Fibroblast of lung (primary cell): ENCODE measurements at places on chromosomes 4 and X. TPM values are rescaled to one million over a fixed set of nuclear protein-coding genes. Genes with fewer than 3 reads are reported as not detected.

The TMPRSS11F gene
- total RNA-seq: not detected in 2 replicates

The CABS1 gene
- total RNA-seq: not detected in 2 replicates

The MAGED4 gene
- total RNA-seq: 26.9 and 31.1 TPM in 2 replicates

The C4orf51 gene
- not detected in 2 replicates for total RNA-seq

The UTP14A gene
- total RNA-seq: 15.0 and 17.5 TPM in 2 replicates

The HAND2 gene
- total RNA-seq: under 0.01 TPM in 2 replicates

The GAGE12J gene
- not detected in 2 replicates for total RNA-seq

- no peak overlapping the region for H3K4me3 ChIP-seq
- H3K27me3 ChIP-seq: no peaks in the 10 kb centered on the region
- H3K27ac ChIP-seq: no peak overlapping the region
- no peaks in the 10 kb centered on the region for H3K4me1 ChIP-seq
These were observed 123.9 kb upstream of the PPP3CA start for GRCh38 chr4:101471201-101471600.

DNA sequence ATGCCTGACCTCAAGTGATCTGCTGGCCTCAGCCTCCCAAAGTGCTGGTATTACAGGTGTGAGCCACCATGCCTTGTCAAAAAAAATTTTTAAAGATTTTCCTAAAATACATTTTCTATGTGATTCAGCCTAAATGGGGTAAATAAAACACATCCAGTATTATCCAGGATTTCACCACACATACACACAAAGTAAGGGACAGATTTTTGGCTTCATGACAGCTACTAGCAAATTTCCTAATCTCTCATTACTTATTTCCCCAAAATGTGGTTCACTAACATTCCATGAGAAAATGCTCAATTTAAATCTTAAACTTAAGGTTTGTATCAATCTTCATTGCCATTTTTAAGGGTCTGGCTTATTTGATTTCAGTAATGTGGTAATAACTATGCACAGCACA lies 348.5 kb upstream of the INTU start:
- no peak overlapping the region for H3K4me3 ChIP-seq
- H3K4me1 ChIP-seq: no peaks in the 10 kb centered on the region
- H3K27ac ChIP-seq: no peak overlapping the region
- no peaks in the 10 kb centered on the region for H3K27me3 ChIP-seq
- peak; percentile 71 for DNase-seq

GRCh38 chr4:123606946-123607542 lies 210.4 kb downstream of the SPRY1 start:
- H3K27ac ChIP-seq: no peak overlapping the region
- H3K27me3 ChIP-seq: no peaks in the 10 kb centered on the region
- no peak for DNase-seq
- no peaks in the 10 kb centered on the region for H3K36me3 ChIP-seq

DNA sequence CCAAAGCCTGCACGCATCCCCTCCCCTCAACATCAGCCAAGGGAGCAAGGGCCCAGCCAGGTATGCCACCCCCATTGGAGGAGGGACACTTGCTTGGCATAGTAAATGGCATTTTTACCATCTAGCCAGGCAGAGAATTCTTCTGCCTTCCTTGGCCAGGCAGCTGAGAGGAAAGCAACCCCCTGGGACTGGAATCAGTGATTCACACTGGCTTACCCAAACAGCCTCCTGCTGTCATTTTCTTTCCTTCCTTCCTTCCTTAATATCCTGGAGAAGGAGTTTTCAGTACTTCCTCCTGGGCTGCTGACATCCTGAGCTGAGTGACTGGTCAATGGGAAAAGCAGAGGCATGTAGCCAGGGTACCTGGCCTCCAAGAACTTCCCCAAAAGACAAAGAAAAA lies 28.6 kb upstream of the KIAA1210 start:
- H3K36me3 ChIP-seq: no peaks in the 10 kb centered on the region
- H3K4me3 ChIP-seq: no peak overlapping the region
- H3K27ac ChIP-seq: no peak overlapping the region
- no peaks in the 10 kb centered on the region for H3K27me3 ChIP-seq
- DNase-seq: no peak

GRCh38 chr4:21554500-21554899 lies 394.1 kb downstream of the KCNIP4 start:
- no peak overlapping the region for H3K4me3 ChIP-seq
- no peak for DNase-seq
- H3K36me3 ChIP-seq: no peaks in the 10 kb centered on the region
- no peak overlapping the region for H3K27ac ChIP-seq

GRCh38 chrX:152806035-152806434 lies 24.5 kb downstream of the CETN2 start:
- no peak overlapping the region for H3K4me3 ChIP-seq

DNA sequence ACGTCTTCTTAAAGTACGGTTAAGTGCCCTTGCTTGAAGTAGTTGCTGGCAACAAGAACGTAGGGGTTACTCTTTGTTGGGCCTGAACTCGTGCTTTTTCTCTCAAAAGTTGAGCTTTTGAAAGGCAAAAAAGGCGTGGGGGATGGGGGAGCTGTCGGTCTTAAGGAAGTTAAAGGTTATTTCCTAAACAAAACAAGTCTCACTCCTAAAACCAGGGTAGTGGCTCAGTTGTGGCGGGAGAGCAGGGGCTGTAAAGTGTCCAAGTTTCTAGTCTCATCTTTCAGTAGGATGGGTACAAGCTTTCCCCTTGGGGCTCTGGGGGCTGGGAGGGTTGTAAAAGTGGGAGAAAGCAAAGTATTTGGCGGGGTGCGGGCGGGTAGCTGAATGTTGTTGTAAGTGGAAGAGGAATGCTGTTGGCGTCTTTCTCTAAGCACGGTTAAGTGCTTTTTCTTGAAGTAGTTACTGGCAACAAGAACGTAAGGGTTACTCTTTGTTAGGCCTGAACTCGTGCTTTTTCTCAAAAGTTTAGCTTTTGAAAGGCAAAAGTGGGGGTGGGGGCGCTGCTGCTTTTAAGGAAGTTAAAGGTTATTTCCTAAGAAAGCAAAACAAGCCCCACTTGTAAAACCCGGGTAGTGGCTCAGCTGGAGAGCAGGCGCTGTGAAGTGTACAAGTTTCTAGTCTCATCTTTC lies 904 bp upstream of the WDR1 start:
- peak overlapping the region; percentile 89 for H3K4me3 ChIP-seq
- peaks cover 7% of the 10 kb centered on the region for H3K4me1 ChIP-seq
- peak overlapping the region; percentile 89 for H3K27ac ChIP-seq
- H3K27me3 ChIP-seq: no peaks in the 10 kb centered on the region

DNA sequence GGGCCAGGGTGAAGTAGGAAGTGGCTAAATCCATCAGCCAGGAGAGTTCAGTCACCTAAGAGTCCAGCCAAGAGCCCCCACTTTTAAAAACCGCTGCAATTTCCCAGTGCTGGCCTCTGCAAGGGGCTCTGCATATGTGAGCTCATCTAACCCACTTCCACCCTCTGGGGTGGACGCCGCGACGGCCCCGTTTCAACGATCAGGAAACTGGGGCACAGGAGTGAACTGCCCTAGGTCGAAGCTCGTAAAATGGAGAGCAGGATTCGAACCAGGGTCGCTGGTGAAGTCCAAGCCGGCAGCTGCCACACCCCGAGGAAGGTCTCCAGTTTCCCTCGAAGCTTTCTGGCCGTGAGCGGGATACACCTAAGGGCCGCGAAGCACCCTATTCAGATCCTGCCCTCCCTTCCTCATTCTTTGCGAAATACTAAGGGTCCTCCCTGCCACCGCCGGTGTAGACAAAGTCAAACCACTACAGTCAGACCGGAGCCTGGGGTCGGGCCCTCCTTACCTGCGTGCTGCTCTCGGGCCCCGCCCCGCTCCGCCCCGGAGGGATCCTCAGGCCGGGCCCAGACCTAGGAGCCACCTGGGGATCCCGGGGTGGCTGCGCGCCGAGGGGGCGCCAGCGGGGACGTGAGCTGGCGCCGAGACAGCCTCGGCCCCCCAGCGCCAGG lies 446 bp downstream of the EVC2 start:
- H3K27me3 ChIP-seq: no peaks in the 10 kb centered on the region
- DNase-seq: peak; percentile 15
- H3K4me1 ChIP-seq: peaks cover 11% of the 10 kb centered on the region
- H3K27ac ChIP-seq: peak overlapping the region; percentile 76
- peak overlapping the region; percentile 81 for H3K4me3 ChIP-seq
- no peaks in the 10 kb centered on the region for H3K36me3 ChIP-seq

GRCh38 chr4:188841523-188841922 lies 702.3 kb downstream of the TRIML1 start:
- no peaks in the 10 kb centered on the region for H3K4me1 ChIP-seq
- no peaks in the 10 kb centered on the region for H3K36me3 ChIP-seq

DNA sequence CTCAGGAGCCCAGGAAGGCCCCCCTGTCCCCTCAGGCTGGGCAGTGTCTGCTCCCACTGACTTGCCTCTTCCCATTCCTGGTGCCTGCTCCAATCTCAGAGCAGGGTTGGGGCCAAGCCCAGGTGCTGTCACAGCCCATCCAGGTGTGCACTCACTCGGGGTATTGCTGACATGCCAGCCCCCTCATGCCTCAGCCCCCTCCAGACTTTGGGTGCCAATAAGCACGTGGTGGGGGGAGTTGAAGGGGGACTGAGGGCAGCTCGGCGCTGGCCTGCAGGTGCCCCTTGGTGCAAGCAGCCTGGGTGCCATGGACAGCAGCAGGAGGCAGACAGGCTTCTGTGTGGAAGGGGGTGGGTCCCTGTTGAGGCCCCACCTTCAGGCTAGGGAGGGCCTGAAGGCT lies 28.4 kb downstream of the NAA11 start:
- H3K4me1 ChIP-seq: no peaks in the 10 kb centered on the region
- no peaks in the 10 kb centered on the region for H3K27me3 ChIP-seq
- no peak overlapping the region for H3K27ac ChIP-seq
- H3K4me3 ChIP-seq: no peak overlapping the region

- H3K36me3 ChIP-seq: peaks cover 3% of the 10 kb centered on the region
- H3K27ac ChIP-seq: peak overlapping the region; percentile 83
- no peak for DNase-seq
- peak overlapping the region; percentile 73 for H3K4me3 ChIP-seq
- H3K27me3 ChIP-seq: no peaks in the 10 kb centered on the region
- peaks cover 7% of the 10 kb centered on the region for H3K4me1 ChIP-seq
These were observed 1.1 kb downstream of the TIMP1 start for GRCh38 chrX:47583240-47583861.

- no peak overlapping the region for H3K4me3 ChIP-seq
- no peak overlapping the region for H3K27ac ChIP-seq
- no peaks in the 10 kb centered on the region for H3K27me3 ChIP-seq
- DNase-seq: no peak
These were observed 105.9 kb upstream of the DIAPH2 start for GRCh38 chrX:96578781-96579180.

- no peaks in the 10 kb centered on the region for H3K27me3 ChIP-seq
- no peak overlapping the region for H3K4me3 ChIP-seq
- no peak for DNase-seq
- H3K4me1 ChIP-seq: no peaks in the 10 kb centered on the region
These were observed 362.2 kb downstream of the FGF13 start for GRCh38 chrX:138349351-138349750.

- no peak for DNase-seq
- H3K36me3 ChIP-seq: no peaks in the 10 kb centered on the region
- no peak overlapping the region for H3K27ac ChIP-seq
These were observed 35.2 kb upstream of the LNX1 start for GRCh38 chr4:53626491-53626890.

- no peak overlapping the region for H3K4me3 ChIP-seq
- H3K27me3 ChIP-seq: no peaks in the 10 kb centered on the region
- no peak overlapping the region for H3K27ac ChIP-seq
- no peak for DNase-seq
- H3K4me1 ChIP-seq: no peaks in the 10 kb centered on the region
These were observed 139.2 kb upstream of the ANKRD50 start for GRCh38 chr4:124851741-124852140.

DNA sequence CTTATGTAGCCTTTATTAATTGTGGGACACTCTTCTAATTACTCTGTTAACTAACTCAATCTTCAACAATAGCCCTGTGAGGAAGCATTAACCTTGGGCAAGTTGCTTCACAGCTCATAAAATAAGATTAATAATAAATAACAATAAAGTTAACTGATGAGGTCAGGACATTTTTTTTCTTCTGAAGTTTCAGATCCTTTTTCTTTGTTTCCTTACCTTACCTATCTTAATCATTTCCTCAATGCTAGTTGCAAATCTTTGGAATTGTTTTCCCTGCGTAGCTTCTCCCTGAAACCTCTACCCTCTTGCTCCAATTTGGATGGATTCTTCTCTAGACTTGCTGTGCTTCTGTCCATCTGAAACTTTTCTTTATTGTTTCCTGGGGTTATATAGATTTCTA lies 17.5 kb upstream of the PLAC8 start:
- H3K36me3 ChIP-seq: no peaks in the 10 kb centered on the region
- H3K4me3 ChIP-seq: no peak overlapping the region
- H3K4me1 ChIP-seq: peaks cover 2% of the 10 kb centered on the region

GRCh38 chr4:133982533-133983224 lies 218.9 kb downstream of the PABPC4L start:
- no peaks in the 10 kb centered on the region for H3K4me1 ChIP-seq
- H3K27ac ChIP-seq: no peak overlapping the region
- no peak overlapping the region for H3K4me3 ChIP-seq
- no peaks in the 10 kb centered on the region for H3K36me3 ChIP-seq
- DNase-seq: peak; percentile 68
- no peaks in the 10 kb centered on the region for H3K27me3 ChIP-seq
